Gastroesophageal sphincter (tissue), 4 donors: ENCODE measurements at places on chromosomes 12 and 14. TPM values are rescaled to one million over a fixed set of nuclear protein-coding genes. Genes with fewer than 3 reads are reported as not detected.
A peak's percentile ranks its signal among the peaks of the same experiment; 100 is the strongest.

DNA sequence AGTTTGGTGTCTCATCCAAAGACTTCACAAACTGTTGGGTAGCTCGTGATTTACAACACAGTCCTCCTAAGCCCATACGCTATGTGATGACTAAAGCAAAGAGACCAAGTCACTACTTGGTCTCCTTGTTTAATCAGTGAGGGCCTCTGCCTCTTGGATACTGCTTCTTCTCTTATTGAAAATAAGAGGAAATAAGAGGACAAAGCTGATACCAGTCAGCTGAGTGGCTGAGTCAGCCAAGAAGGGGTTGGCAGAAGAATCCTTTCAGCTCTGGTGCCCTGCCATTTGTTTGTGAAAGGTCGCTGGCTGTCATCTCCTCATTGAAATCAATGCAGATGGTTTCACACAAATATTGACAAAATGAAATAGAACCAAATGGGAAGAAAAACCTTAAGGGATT, 67.5 kb upstream of the SLC35F4 start:
- ATAC-seq: no peak

Gene HOXC4
- 5.7 TPM for total RNA-seq

- ATAC-seq: no peak
Measured at GRCh38 chr12:66708704-66709456, 30.0 kb upstream of the GRIP1 start.

DNA sequence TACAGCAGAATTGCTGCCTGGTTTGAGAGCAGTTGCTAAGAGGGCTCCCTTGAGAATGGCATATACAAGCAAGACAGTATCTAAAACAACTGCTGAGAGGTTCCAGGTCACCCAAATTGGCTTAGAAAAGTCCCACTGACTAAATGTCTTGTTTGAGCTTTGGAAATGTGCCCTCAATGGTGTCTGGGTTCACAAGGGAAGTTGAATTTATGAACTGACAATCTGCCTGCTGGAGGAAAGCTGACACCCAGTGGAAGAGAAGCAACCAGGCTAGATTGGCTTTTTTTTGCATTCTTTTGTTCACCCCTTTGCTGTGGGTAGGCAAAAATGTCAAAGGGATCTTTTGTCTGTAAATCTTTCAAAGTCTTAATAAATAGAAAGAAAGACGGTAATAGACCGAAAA, 44.6 kb upstream of the NPFF start:
- no peak for ATAC-seq

DNA sequence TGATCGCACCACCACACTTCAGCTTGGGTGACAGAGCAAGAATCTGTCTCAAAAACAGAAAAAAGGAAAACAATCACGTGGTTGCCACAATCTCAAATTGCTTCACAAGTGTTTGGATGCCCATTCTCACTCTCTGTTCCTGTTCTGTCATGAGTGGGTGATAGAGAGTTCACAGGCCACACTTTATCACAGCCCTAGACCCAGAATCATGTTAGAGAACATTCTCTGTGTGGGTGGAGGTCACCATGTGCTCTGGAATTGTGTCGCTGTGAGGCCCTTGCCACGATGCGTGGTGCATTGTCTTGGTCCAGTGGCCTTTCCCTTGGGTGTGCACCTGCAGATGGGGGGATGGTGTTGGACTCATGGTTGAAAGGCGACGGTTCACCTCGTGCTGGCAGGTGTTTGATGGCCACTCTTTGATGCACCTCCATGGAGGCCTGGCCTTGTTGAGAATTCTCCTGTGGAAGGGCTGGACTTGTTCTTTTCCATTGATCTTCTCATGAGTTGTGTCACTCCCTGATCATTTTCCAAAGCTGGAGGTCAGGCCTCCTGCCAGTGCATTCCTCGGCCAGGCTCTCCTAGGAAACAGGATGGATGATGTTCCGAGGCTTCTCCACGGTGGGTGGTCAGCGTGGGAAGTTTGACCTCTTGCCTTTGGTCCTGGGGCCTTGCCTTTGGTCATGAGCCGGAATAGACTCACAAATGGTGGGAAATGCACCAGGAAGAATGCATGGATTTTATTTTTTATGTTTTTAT, 91.9 kb downstream of the SLC24A4 start:
- ATAC-seq: peak; percentile 42

- ATAC-seq: peak; percentile 17
Measured at GRCh38 chr12:49706351-49707127, 666 bp downstream of the FMNL3 start.

DNA sequence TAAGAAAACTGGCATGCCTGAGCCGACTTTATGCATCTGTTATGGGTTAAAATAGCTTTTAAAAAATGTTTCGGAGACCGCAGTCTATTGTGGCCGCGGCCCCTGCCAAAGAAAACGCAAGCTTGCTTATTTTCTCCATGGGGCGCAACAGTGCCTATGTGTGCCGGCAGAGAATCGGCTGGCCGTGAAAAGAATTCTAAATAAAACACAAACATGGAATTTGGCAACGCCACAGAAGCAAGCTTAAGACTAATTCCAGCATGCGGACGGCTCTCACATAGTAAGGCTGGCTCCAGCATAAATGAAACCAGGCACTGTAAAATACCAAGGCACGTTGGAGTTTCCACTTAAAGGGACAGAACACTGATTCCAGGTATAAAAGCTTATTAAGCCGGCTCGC, 56.7 kb downstream of the BCL11B start:
- no peak for ATAC-seq

Gene DDN
- not detected for total RNA-seq

- no peak for ATAC-seq
Measured at GRCh38 chr12:70319605-70320004, 46.5 kb upstream of the KCNMB4 start.

- ATAC-seq: no peak
Measured at GRCh38 chr12:49296034-49296835, 1.3 kb downstream of the PRPH start.
